ENCODE measurements at places on chromosomes 1 and 21.
A peak's percentile ranks its signal among the peaks of the same experiment; 100 is the strongest.

GRCh38 chr21:26912466-26912865, 54.4 kb downstream of the ADAMTS5 start:
- DNase-seq = no peak

DNA sequence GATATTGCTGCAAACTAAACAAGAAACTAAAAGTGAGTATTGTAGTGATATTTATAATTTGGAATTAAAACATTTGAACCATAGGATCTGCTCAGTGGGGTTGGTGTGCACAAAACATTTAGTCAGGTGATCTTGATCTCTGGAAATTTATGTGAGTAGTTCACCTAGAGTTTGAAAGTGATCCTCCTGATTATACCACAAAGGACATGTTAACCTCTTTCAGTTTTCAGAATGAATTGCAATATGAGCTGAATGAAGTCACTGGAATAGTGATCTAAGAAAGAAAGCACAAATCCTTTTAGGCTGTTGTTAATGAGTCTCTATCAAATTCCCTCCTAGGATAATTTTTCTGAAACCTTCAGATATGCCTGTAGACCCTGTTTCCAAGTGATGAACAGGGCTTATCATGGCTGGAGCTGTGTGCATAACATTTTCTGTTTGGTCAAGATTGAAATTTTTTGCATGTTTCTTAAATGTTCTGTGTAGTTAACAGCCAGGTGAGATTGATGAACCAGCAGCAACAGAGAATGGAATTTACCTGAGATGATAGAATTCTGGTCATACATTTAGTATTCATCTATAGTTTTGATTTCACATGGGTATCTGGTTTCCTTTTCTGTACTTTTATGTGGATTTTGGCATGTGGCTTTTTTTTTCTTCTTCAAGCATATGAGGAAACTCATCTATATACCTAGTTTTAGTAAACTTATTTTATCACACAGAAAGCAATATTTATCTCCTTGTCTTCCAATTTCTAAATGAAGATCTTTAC, 25.5 kb downstream of the CDC14A start:
- no peak for DNase-seq

GRCh38 chr1:113136476-113136875, 63.5 kb downstream of the LRIG2 start:
- DNase-seq = no peak

GRCh38 chr1:218164930-218165700, 120.0 kb upstream of the RRP15 start:
- DNase-seq = no peak

- DNase-seq = no peak
Observed at GRCh38 chr1:9821710-9822109, 2.1 kb downstream of the CLSTN1 start.

GRCh38 chr1:7912743-7913557, 27.7 kb downstream of the TNFRSF9 start:
- no peak for DNase-seq

GRCh38 chr1:20494609-20495311, 8.8 kb upstream of the CAMK2N1 start:
- DNase-seq = no peak

DNA sequence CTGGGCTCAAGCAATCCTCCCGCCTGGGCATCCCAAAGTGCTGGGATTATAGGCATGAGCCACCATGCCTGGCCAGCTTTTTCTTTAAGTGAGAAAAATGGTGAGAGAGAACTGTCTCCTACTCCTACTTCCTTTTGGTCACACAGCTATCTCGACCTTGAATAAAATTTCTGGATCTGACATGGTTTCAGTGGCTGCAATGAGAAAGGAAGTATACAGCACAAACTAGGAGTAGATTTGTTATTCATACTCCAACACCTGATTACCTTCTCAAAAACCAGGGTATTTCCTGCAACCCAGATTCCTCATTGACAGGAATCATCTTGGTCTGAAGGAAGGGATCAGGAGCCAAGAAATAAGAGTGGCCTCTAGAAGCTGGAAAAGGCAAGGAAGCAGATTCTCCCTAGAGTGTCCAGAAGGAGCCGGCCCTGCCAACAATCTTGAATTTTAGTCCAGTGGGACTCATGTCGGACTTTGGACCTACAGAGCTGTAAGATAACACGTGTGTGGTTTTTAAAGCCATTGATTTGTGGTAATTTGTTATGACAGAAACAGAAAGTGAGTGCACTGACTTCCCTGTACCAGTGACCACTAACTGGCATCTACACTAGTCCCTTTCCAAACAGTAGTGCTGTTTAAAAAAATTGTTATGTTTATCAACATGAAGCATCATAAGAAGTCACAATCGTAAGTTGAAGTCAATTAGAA, 516.6 kb downstream of the SMYD3 start:
- no peak for DNase-seq

DNA sequence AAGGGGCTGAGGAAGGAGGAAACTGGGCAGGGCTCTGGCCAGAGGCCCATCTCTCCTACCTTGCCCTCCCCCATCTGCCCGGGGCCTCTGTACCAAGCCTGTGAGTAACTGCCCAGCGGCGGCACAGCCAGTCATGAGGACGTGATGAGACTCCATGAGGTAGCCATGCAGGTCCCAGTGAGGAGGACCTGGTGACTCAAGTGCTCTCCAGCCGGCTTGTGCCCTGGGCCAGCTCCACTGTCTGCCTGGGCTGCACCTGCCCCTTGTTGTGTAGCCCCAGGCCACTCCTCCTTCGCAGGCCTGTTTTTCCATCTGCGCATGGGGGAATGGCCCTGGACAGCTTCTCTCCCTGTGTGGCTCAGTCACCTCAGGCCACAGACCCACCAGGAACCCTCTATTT, 42.0 kb upstream of the PADI1 start:
- no peak for DNase-seq

- no peak for DNase-seq
Observed at GRCh38 chr1:245211035-245211749, 56.4 kb downstream of the KIF26B start.

GRCh38 chr1:180040034-180040433, 85.4 kb downstream of the CEP350 start:
- DNase-seq = no peak

- no peak for DNase-seq
Observed at GRCh38 chr1:75745276-75745675, 20.8 kb downstream of the ACADM start.

- no peak for DNase-seq
Observed at GRCh38 chr1:117564227-117565075, 41.4 kb upstream of the TENT5C start.

GRCh38 chr21:17422931-17423330, 89.9 kb upstream of the CXADR start:
- DNase-seq = no peak

GRCh38 chr1:11704691-11705475, 13.4 kb downstream of the DRAXIN start:
- DNase-seq = no peak

DNA sequence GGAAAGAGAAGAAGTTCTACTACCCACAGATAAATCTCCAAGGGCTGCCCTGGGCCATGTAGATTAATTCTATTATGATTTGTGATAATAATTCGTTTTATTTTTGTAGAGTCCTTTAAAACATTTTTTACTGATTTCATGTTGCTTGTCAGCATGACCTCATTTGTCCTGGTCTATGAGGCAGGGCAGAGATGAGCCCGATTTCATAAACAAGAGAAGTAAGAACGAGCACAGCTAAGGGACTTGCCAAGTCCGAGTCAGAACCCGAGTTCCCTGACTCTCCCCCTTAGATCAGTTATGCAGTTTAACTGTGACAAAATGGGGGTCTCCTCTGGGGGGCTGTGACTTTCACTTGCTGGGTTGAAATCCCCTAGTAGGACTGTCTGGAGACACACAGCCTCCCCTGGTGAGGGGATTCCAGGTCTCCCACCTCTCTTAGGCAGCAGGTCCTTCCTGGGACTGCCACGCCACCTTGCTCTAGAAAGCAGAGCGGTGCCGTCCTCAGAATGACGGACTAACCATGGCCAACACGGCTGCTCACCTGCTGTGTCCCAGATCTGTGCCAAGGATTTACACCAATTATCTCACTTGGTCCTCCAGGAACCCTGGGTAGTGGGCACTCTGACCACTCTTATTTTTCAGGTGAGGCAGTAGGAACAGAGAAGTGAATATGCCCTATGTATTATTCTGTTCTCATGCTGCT, 31.0 kb upstream of the SOX13 start:
- no peak for DNase-seq

DNA sequence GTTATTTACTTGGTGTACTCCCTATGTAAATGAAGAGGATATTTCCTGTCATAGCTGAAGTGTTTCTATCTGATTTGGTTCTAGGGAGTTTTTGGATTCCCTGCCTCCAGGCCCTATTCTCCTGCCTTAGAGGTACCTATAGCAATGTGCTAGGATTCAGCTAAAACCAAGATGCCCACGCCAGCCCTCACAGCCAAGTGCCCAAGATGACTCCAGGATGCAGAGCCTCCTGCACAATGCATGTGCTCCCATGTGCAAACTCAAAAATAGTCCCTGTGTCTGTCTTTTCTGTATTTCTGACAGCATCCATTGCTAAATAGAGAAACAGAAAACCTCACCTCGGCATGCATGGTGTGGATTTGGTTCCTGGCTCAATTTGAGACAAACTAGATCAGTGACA, 887 bp upstream of the TARBP1 start:
- no peak for DNase-seq

DNA sequence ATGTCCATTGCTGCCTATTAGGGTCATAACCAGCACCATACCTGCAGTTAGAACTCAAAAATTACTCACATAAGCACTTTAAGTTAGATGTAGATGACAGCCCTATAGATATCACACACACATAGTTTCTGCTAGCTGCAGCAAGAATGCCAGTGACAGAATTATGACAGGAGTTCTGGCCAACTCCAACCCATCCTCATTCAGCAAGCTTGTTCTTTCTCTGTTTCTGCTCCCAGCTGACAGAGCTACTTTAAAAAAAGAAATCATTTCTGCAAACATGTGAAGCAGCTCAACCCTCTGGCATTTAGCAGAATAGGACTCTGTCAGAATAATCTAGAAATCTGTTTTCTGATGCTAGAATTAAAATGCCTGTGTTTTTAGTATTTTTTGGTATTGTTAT, 23.8 kb upstream of the OTUD7B start:
- DNase-seq = no peak

DNA sequence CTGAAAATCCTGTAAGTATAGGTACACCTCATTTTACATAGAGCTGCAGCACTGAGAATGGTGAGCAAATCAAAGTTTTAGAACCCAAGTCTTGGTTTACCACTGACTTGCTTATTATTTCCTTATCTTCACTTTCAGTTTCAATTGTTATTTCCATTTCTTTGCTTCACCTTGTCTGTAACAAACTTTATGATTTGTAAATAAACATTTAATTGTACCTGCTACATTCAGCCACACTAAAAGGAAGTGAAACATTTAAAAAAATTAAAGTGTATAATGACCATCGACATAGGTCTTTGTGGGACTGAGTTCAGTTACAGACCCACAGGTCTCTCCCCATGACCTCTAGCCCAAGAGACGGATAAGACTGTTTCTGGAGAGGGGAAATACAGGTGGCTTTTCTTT, 34.4 kb downstream of the LGR6 start:
- no peak for DNase-seq

GRCh38 chr1:98688110-98688739, 26.7 kb downstream of the SNX7 start:
- DNase-seq = no peak

- DNase-seq = no peak
Observed at GRCh38 chr21:17231124-17231523, 281.7 kb upstream of the CXADR start.

- DNase-seq = no peak
Observed at GRCh38 chr1:185559684-185560331, 174.4 kb upstream of the HMCN1 start.

GRCh38 chr1:84135341-84135740, 8.7 kb upstream of the PRKACB start:
- no peak for DNase-seq

- DNase-seq = no peak
Observed at GRCh38 chr21:39518847-39519210, 67.1 kb downstream of the SH3BGR start.

DNA sequence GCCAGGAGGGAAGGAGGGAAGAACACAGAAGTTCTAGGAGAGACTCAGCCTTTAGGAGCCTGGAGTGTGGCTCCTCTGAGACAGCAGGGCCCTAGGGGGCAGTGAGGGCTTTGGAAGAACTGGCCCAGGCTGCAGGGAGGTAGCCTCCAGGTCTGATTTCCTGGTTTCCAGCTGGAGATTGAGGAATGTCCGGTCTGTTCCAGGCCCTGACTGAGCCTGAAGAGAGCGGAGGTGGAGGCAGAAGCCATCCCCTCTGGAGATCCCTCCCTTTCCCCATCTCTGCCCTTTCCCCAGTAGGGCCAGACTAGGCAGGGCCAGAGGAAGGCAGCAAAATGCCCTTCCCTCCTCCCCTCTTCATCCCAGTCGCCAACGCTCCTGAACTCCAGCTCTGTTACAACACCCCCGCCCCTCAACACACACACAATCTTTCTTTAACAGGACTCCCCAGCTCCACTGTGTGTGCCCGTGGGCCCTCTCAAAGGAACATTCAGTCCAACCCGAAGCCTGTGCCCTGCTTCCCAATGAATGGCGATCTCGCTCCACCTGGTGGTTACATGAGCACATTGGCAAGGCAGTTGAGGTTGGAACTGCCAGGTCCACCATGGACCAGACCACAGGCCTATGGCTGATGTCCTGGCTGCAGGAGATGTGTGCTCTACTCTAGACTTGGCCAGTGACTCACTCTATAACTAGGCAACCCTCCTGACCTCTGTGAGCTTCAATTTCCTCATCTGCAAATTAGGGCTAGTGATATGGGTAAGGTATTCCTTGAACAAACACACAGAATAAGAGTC, 32.0 kb downstream of the MAP7D1 start:
- DNase-seq = peak; percentile 86

DNA sequence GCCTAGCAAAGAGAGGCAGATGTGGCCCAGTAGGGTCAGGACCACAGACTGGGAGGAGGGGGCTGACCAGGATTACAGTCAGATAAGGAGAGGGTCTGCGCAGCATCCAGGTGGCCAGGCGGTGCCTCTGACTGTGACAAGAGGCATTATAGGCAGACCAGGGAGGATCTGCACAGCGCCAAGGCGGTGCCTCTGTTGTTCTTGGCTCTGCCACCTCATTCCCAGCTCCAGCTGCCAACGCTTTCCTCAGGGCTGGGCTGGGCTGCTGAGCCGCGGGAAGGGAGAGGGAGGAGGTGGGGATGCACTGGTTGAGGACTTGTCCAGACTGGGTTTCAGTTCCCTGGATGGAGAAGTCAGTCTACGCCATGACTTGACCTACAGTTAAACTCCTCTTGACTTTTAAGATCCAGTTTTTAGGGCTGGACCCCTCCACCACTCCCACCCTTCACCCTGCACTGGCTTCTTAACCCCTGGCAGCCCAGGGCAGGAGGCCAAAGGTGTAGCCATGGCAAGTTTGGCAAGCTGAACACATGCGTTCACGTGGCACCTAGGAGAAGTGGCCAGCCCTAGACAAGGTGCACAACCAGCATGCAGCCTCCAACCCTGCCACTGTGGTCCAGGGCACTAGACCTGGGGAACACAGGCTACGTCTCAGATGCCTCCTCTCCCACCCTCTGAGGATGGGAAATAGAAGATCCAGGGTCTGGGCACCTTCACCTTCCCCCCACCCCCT, 4.5 kb upstream of the CRABP2 start:
- DNase-seq = no peak
